Renal cortical epithelial cell (primary cell): ENCODE measurements at places on chromosomes 2 and 18.
A peak's percentile ranks its signal among the peaks of the same experiment; 100 is the strongest.

DNA sequence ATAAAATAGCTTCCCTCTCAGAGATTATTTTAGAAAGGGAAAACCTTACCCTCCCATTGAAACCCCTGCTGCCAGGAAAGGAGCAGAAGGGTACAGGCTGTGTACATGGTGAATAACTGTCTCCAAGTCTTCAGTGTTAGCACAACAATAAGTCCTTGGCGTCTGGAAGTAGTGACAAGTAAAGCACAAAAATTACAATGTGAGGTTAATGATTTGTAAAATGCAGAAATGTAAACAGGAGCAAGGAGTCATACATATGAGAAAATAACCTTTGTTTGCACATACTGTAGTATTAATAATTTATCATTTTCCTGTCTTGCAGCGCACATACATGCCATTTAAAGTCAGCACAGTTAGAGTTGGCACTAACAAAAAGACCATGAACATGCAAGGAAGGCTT lies 40.5 kb downstream of the ABHD3 start:
- DNase-seq = peak; percentile 38

DNA sequence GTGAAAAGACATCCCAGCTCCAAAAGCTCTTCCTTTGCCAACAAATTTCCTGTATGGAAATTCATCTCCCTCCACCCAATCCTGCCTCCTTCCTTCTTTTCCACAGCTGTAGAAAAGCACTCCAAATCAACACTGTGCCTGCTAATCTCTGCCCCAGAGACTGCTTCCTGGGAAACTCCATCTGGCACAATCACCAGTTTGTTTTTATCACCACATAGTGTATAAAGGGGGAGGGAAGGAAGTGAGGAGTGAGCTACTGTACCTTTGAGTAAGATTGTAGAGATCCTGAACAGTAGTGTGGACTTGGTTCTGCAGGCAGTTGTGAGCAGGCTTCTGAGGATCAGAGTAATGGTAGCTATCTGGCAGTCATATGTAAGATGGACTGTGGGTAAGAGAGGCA lies 14.7 kb upstream of the FAM237A start:
- no peak for DNase-seq

GRCh38 chr2:218998414-218999002 lies 5.3 kb upstream of the CRYBA2 start:
- no peak for DNase-seq

- no peak for DNase-seq
Measured at GRCh38 chr2:203359450-203359849, 31.3 kb downstream of the ABI2 start.

DNA sequence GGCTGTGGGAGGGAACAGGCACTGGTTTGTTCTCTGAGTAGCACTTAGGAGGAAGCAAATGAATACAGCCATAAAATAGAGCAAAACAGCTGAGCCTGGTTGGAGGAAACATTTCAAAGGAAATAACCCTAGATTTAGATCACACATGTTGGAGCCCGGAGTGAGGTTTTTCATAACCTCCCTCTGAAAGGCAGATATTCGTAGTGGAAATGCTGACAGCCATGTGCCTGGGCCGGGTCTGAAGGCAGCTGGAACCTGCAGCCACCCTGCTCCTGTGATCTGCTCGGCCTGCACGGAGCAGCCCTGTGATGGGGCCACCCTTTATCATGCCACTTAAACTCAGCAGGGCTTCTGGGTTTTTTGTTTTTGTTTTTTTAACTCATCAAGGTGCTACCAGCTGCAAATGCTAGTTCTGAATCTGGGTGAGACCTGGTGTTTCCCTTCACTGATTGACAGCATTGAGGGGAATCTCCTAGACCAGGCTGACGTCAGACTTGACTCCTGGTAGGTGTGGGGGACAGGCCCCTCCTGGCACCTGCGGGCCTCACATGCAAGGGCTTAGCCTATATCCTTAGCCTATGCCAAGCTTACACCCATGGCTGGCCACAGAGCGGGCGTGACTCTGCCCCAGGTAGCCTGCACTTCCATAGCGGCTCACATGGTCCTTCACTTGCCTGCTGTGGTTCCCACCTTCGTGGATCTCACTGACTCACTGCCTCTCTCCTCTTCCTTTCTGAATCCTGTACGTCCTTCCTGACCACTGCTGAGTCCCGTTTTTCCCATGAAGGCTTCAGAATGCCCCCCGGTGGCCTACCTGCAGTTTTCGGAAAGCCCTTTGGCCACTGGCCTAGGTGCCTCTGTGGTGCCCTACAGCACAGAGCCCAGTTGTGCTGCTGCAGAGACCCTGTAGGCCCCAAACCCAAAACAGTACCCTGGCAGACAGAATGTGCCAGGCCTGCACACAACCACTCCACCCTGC lies 217.3 kb downstream of the SEPTIN10 start:
- DNase-seq = no peak

DNA sequence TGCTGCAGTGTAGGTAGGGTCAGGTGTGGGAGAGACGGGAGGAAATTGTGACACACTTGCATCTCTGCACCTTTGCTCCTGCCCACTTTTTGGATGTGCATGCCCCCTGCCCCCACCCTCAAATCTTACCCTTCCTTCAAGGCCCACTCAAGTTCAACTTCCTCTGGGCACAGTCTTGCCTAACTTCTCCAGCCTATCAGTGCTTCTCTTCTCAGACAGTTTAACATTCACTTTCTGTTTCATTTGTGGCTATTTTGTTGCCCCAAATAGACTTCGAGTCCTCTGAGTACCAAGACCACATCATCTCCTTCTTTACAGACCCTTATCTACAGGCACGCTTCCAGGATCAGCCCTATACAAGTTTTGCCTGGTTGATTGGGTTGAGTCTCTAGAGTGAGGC lies 2.7 kb downstream of the ST8SIA5 start:
- no peak for DNase-seq

DNA sequence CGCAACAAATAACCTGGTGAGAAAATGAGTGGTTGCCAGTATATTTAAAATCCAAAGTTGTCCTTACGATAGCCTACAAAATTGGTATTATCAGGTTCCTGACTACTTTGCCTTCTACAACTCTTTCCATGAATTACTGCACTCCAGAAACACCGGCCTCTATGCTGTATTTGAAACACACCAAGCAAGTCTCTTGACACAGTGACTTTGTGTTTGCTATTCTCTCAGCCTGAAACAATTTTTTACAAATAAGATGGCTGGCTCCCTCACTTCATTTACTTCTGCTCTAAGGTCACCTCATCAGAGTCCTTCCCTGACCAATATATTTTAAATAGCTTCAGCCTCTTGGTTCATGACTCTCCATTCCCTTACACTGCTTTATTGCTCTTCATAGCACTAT lies 12.2 kb downstream of the KANSL1L start:
- no peak for DNase-seq

DNA sequence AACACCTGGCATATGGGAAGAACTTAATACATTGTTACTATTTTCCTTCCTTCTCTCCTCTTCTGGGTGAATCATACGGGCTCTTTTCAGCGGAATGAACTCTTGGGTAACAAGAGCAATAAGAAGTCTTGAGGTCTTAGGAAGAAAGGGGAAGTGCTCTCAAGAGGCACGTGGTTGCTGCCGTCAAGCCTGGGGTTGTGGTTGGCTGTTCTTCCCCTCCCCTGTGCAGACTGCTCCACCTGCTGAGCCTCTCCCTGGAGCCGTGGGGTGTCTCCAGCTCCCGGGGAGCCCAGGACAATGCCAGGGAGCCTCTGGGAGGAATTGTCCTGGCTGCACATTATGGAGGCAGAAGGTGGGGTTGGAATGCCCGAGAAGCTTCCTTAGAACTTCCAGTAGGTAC lies 19.4 kb downstream of the TOGARAM2 start:
- no peak for DNase-seq

DNA sequence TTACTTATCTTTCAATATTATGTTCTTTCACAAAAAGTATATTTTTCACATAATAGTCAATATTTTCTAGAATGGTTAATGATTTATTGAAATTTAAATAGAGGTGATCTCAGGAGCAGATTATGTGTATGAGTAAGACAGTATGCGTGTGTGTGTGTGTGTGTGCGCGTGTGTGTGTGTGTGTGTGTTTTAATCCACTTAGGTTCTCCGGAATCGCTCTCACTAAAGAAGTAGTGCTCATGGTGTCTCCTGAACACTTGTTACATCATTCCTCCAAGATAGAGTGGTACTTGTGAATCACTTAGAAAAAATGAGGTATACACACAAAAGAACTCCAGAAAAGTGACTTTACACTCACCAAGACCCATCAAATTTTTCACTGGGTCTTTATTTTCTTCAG lies 91.0 kb upstream of the KCNH7 start:
- peak; percentile 74 for DNase-seq

GRCh38 chr2:200252265-200253067 lies 54.0 kb upstream of the SPATS2L start:
- DNase-seq = peak; percentile 33

DNA sequence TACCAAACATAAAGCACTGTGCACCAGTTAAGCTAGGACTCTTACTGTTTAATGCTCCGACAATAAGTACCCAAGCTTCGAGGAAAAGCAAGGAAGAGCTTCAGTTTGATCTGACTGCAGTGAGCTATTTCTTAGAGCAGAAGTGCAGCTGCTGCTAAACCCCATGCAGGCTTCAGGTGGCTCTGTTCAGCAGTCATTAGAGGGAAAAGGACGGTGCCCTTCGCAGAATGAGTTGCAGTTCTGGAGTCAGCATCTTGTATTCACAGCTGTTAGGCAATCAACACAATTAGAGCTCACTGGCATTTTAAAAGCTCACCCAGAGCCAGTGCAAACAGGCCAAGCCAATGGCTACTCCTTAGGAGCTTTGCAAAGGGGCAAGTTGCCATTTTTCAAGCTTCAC lies 1.5 kb upstream of the CERKL start:
- DNase-seq = peak; percentile 50

DNA sequence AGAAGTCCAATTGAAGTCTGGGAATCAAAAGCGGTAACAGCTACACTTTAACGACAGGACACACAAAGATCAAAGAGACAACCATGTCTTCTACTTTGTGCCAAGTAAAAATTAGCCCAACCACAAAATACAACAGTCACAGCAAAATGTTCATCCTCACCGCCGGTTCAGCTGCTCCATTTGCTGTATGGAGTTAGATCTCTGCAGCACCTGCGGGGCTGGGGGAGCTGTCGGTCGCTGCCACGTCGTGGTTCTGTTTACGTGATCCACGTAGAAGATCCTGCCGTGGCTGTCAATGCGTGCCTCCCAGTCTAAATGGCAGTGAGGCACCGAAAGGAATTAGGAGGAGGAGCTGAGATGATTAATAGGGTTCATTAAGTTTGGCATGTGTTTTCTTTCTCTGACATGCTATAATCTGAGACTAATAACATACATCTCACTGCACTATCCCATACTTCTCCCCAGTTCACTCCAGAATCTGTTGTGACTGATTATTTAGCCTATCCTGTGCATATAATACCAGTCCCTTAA lies 136.5 kb upstream of the STK17B start:
- no peak for DNase-seq
